Stimulated activated CD4-positive, alpha-beta T cell treated with anti-CD3 and anti-CD28 coated beads, Interleukin-1b, Interleukin-23, amount 100 ng/mL, for 1 hour (primary cell): ENCODE measurements at places on chromosomes 2 and 18.
A peak's percentile ranks its signal among the peaks of the same experiment; 100 is the strongest.

DNA sequence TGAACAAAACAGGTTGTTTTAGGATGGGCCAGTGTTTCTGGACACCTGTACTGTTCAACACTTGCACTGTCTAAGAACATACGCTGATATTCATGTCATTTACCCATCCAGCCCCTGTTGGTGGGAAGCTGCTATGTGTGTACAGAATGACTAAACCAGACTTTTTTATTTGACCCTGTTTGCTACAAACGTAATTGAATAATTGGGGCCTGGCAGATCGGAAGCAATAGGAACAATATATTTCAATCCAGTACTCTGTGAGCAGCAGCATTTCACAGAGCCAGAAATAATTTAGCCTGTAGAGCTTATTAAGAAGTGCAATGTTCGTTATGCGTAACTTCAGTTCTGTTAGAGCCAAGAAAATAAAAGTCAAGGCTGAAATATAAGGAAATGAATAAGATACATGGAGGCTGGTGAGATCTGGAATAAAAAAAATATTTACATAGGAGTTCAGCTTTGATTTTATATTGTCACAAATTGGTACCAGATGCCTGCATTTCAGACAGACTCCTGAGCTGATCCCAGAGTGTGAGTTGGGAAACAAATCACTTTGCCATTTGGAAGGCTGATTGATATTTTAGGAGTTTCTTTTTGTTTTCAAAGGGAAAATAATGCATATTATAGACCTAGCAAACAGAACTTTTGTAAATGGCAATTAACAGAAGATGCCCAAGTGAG lies 19.7 kb downstream of the CABLES1 start:
- DNase-seq, result no peak

- no peak for DNase-seq
These were observed 34.4 kb downstream of the TEX51 start for GRCh38 chr2:126932966-126933710.

GRCh38 chr2:215631696-215632095 lies 195.8 kb upstream of the FN1 start:
- DNase-seq, result no peak

- DNase-seq, result no peak
These were observed 1.9 kb upstream of the C1QL2 start for GRCh38 chr2:119160361-119160990.

GRCh38 chr2:217057773-217058172 lies 197.9 kb upstream of the TNP1 start:
- DNase-seq, result no peak

DNA sequence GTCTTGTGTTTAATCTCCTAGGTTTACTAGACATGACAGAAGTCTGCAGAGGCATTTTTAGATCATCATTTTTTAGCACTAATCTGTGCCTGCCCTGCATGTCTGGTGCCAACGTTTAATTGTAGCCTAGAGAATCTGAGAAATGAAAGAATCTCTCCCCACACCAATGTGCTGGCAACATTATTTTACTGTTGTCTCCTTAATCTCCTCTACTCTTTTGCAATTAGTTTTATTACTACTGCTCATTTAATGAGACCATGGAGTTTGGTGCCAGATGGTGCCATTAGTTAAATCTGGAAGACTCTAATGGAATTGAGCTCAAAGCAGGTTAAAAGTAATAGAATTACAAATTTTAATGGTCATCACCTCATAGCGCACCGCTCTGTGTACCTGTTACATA lies 4.0 kb upstream of the SPP2 start:
- DNase-seq, result no peak

- no peak for DNase-seq
These were observed 5.2 kb downstream of the KCNF1 start for GRCh38 chr2:10916953-10917352.

GRCh38 chr2:16021611-16022363 lies 81.4 kb downstream of the MYCN start:
- DNase-seq, result no peak

DNA sequence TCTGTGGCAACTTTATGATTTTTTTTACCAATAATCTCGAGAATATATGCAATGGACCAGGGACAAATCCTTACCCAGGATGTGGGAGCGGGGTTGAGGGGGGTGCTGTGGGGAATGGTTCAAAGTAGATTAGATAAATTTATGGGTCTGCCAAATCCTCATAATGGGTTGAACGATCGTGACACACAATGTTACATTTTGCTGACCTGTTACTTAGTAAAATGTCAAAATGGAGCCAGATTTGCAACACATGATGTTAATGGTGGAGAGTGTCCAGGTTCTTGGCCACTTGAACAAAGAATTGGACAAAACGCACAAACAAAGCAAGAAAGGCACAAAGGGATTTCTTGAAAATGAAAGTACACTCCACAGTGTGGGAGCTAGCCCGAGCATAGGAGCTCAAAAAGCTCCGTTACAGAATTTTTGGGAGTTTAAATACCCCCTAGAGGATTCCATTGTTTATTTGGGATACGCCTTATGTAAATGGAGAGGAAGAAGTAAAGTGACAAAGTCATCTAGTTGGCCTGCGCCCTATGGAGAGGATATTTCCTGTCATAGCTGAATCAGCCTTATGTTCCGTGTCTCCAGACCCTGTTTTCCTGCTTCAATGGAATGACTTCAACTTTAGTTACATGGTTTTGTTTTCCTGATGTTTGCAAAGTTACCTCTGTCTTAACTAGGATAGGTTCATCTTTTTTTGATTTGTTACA lies 776.0 kb downstream of the DCC start:
- no peak for DNase-seq

GRCh38 chr2:219638948-219639755 lies 11.7 kb downstream of the SLC4A3 start:
- DNase-seq, result no peak

- DNase-seq, result no peak
These were observed 117.8 kb downstream of the NFATC1 start for GRCh38 chr18:79513381-79514081.

DNA sequence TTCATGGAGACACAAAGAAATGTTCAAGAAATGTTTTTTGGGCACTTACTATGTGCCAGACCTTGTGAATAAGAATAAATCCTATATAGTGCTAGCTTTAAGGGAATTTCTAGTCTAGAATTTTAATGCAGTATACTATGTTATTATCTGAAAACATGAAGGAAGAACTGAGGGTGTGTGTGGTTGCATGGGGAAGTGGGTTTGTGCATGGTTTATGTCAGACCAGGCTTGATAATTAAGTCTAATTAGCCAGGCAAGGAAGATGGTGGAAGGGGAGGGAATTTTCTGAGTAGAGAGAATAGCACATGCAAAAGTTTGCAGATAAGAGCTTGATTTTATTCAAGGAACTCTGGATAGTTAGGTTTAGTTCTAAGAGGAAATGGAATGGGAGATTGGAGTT lies 6.5 kb downstream of the RBBP8 start:
- no peak for DNase-seq

GRCh38 chr2:86254576-86255538 lies 55.6 kb downstream of the MRPL35 start:
- DNase-seq, result no peak

GRCh38 chr18:7456376-7456775 lies 110.7 kb upstream of the PTPRM start:
- DNase-seq, result no peak

DNA sequence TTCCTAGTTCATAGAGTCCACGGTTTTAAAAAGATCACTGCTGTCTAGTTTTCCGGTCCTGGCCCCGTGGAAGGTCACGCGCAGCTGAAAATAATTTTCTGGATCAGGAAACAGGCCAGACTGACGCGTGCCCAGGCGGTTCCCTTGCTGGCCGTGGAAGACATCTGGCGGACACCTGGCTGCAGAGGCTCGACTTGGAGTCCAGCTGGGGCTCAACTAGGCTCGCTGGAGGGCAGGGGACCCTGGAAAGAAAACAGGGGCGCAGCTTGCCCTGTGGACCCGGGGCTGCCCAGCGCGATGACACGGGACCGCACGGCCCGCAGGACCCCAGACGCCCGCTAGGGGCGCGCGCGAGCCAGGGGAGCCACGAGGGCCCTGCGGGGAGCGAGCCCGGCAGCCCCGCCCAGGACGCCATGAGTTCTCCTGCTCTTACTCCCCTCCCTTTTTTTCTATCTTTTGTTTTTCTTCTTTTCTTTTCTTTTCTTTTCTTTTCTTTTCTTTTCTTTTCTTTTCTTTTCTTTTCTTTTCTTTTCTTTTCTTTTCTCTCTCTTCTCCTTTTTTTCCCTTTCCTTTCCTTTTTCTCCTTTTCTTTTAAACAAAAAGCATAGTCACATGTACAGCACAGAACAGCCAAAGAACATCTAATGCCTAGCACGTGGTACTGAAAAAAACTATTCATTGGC lies 43.2 kb upstream of the UBE2F start:
- peak; percentile 76 for DNase-seq

DNA sequence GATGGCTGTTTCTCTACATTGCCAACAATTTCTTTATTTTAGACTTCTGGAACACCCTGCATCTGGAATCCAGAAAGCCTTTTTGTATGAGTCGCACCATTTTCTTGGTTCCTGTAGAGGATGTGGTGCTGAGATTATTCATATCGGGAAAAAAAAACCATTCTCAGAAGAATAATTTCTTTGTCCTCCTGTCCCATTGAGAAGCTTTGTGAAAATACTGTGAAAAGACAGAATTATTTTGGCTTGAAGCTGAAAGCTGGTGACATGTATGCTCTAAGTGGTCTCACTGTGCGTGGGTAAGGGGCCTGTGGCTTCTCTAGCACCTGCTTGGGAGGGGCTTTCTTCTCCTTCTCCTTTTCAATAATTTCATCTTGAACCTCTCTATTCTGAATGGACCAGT lies 138.4 kb downstream of the FAM210A start:
- no peak for DNase-seq

DNA sequence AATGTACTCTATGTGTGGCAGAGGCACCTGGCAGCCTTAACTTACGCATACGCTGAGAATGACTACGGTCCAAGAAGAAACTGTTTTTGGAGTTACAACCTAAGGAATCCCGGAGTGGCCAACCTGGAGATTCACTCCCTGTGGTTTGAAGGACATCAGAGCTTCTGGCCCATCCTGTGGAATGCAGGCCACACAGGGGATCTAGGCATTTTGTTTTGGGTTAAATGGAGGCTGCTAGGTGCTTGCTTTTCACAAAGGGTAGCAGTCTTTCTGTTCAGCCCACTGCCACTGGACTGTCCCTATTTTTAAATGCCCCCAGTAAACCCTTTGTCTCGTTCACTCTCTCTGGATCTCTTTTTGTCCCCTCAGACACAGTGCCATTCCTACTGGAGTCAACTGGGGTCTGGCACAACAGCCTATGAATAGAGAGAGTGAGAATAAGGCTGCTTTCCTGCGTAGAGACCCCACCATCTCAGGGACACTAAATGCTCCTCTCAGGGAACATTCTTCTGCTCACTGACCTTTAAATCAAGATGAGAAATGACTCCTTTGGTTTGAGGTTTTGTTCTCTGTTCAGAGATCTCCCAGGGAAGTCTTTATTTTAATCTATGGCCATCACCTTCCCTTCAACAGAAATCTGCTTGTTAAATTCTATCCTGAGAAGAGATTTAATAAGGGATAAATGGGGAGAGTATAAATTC lies 124.9 kb downstream of the B3GNT2 start:
- DNase-seq, result no peak

- DNase-seq, result no peak
These were observed 584.3 kb downstream of the FBXO15 start for GRCh38 chr18:73563345-73563744.

DNA sequence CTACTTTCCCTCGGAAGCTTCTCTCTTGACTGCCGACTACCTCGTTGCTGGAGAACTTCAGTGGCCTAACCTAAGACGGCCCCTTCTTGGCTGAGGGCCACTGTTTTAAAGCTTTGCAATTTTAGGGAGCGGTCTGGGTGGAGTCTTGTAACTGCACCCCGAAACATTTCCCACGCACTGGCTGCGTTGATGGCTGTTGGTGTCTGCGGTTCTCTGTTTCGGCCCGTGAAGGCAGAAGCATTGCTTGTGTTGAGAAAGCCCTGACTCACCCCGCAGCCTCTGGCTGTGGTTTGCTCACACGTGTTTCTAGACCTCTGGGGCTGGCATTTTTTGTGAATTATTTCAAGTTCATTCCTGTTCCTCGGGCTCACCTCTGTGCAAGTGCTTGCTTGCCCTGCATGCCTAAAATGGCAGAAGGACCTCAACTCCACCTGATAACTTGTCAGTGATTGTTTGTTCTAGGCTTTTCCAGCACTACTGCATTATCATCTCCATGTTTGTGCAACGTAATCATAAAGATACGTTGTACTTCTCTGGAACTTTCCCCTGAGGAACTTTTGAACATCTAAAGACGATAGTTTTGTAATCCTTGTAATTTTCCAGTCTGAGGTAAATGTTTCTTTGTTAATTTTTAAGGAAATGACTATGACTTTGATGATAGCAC lies 94.2 kb upstream of the DLX2 start:
- no peak for DNase-seq

- no peak for DNase-seq
These were observed 814.6 kb downstream of the SLC4A3 start for GRCh38 chr2:220442012-220442411.

DNA sequence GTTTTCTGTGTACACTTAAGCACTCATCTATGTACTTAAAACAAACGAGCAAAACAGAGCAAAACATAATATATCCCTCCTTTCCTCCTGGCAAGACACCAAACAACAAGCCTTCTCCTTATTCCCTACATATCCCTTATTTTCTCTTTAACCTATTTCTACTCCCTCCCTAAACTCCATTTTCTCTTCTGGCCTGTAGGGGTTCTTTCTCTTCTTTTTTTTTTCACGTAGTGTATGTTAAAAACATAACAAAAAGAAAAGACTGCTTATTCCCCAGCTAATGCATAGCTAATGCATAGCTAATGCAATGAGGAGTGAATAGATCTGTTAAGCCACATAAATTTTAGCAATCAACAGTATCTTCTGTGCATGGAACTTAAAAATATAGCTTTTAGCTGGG lies 193.4 kb downstream of the TMEM247 start:
- no peak for DNase-seq

GRCh38 chr2:5730386-5730785 lies 38.2 kb downstream of the SOX11 start:
- no peak for DNase-seq

DNA sequence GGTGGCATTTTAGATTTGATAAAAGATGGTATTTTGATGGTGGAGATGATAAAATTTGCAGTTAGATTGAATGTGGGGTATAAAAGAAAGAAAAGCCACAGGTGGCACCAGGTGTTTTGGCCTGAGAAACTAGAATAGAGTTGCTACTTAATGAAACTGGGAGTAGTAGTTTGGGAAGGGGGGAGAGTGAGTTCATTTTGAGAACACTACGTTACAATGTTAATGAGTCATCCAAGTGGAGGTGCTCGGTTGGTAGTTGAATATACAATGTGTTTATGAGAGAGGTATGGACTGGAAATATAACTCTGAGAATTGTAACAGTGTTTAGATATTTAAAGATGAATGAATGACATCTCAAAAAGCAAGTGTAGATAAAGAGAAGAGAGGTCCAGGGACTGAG lies 26.4 kb downstream of the EPG5 start:
- no peak for DNase-seq

- DNase-seq, result no peak
These were observed 13.5 kb downstream of the ZFP36L2 start for GRCh38 chr2:43212931-43213330.

GRCh38 chr2:86286516-86286915 lies 50.9 kb downstream of the REEP1 start:
- no peak for DNase-seq

- no peak for DNase-seq
These were observed 53.7 kb downstream of the FAM168B start for GRCh38 chr2:131039535-131039907.
